Breast epithelium (tissue), 4 donors: ENCODE measurements at places on chromosomes 13 and 19. TPM values are rescaled to one million over a fixed set of nuclear protein-coding genes. Genes with fewer than 3 reads are reported as not detected.

DNA sequence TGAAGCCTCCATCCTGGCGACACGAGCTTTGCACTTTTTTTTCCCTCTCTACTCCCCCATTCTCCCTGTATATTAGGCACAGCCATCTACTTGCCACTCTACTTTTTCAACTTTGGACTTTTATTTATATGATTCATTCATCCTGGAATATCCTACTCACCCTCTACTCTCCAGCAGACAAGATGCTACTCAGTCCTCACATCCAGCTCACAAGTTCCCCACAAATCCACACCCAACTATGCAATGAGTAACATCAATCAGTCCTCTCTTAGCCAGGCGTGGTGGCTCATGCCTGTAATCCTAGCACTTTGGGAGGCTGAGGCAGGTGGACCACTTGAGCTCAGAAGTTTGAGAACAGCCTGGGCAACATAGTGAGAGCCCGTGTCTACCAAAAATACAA is 23.9 kb upstream of the URAD start:
- no peaks in the 10 kb centered on the region for H3K36me3 ChIP-seq
- no peak for DNase-seq
- no peak overlapping the region for H3K27ac ChIP-seq
- H3K4me3 ChIP-seq = no peak overlapping the region
- peaks cover 5% of the 10 kb centered on the region for H3K27me3 ChIP-seq
- H3K4me1 ChIP-seq = no peaks in the 10 kb centered on the region

DNA sequence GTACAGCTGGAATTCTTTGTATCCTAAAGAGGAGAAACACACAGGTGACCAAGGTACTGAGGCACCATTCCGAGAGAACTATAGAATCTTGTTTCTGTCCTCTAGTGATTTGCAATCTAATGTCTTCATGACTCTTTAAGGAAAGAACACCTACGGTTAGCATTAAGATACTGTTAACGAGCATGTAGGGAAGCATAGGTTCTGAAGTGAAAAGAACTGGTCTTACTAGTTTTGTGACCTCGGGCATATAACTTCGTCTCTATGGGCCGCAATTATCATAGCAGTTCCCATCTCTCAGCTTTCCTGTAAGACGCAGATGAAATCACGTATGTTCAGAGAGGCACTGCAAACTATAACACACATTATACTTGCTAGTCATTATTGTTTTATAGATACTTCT is 193.0 kb upstream of the NBEA start:
- no peak for DNase-seq
- H3K4me3 ChIP-seq = no peak overlapping the region
- no peaks in the 10 kb centered on the region for H3K27me3 ChIP-seq
- H3K36me3 ChIP-seq = no peaks in the 10 kb centered on the region
- no peaks in the 10 kb centered on the region for H3K4me1 ChIP-seq
- H3K27ac ChIP-seq = peak overlapping the region; percentile 38

DNA sequence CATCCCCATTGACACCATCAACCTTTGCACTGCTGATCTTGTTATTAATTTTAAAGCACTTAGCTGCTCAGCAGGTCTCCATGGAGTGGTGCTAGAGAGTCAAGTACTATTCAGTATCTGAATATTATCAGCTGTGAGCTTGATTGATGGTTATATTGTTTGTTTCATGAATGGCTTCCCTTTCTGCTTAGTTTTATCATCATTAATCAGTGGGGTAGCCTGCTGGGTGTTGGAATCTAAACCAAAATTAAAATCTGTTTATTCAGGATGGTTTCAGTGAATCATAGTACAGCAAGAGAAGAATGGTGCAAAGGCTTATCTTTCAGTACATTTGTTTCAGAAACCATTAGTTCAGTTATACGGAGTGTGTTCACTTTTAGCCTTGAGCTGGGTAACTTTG is 42.5 kb upstream of the SCEL start:
- H3K4me1 ChIP-seq = no peaks in the 10 kb centered on the region
- H3K27ac ChIP-seq = no peak overlapping the region
- no peaks in the 10 kb centered on the region for H3K27me3 ChIP-seq
- no peaks in the 10 kb centered on the region for H3K36me3 ChIP-seq
- H3K4me3 ChIP-seq = no peak overlapping the region
- DNase-seq = no peak

DNA sequence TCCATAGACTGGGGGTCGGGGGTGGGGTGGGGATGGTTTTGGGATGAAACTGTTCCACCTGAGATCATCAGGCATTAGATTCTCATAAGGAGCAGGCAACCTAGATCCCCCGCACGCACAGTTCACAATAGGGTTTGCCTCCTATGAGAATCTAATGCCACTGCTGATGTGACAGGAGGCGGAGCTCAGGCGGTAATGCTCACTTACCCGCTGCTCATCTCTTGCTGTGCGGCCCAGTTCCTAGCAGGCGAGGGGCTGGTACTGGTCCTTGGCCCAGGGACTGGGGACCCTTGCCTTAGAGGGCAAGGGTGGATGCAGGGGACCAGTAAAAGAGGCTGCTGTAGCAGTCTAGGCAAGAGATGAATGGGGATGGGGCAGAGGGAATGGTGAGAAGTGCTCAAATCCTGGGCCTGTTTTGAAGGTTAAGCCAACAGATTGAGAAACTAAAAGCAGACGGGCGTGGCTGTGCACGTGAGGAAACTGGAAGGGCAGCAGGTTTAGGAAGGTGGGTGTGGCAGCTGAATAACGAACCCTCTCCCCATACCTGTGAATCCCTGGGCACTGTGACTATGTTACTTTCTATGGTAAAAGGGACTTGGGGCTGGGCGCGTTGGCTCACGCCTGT is 1.5 kb upstream of the ERICH4 start:
- no peaks in the 10 kb centered on the region for H3K36me3 ChIP-seq
- no peaks in the 10 kb centered on the region for H3K4me1 ChIP-seq
- H3K4me3 ChIP-seq = no peak overlapping the region
- DNase-seq = peak; percentile 28
- H3K27me3 ChIP-seq = peaks cover 10% of the 10 kb centered on the region

- H3K27me3 ChIP-seq = no peaks in the 10 kb centered on the region
- no peak for DNase-seq
- H3K4me1 ChIP-seq = no peaks in the 10 kb centered on the region
- H3K27ac ChIP-seq = no peak overlapping the region
Observed at GRCh38 chr19:45280471-45280961, 29.4 kb downstream of the MARK4 start.

DNA sequence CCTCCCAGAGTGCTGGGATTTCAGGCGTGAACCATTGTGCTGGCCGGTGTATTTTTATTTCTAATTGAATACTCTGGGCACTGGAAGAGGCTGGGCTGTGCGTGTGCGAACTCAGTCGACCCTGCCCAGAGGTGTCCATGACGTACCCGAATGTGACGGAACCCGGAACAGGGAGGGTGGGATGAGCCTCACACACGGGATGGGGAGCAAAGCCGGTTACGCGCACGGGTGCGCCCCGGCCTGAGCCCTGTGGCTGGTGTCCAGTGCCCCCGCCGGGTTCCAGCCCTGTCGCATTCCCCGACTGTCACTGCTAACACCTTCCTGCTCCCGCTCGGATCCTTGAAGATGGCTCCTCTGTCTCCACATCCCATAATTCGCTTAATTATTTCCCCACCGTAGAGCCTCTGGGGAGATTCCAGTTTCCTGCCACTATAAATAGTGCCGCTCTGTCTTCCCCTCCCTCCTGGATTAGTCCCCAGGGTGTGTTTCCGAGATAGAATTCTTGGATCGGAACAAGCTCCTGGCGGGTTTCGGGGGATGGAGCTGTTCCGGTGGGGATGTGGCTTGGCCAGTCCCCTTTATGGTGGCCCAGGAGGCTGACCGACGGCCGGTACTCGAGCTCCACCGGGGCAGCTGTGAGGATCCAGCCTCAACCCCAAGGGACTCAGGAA is 22.0 kb downstream of the SBNO2 start:
- no peak overlapping the region for H3K4me3 ChIP-seq
- H3K4me1 ChIP-seq = peaks cover 30% of the 10 kb centered on the region

DNA sequence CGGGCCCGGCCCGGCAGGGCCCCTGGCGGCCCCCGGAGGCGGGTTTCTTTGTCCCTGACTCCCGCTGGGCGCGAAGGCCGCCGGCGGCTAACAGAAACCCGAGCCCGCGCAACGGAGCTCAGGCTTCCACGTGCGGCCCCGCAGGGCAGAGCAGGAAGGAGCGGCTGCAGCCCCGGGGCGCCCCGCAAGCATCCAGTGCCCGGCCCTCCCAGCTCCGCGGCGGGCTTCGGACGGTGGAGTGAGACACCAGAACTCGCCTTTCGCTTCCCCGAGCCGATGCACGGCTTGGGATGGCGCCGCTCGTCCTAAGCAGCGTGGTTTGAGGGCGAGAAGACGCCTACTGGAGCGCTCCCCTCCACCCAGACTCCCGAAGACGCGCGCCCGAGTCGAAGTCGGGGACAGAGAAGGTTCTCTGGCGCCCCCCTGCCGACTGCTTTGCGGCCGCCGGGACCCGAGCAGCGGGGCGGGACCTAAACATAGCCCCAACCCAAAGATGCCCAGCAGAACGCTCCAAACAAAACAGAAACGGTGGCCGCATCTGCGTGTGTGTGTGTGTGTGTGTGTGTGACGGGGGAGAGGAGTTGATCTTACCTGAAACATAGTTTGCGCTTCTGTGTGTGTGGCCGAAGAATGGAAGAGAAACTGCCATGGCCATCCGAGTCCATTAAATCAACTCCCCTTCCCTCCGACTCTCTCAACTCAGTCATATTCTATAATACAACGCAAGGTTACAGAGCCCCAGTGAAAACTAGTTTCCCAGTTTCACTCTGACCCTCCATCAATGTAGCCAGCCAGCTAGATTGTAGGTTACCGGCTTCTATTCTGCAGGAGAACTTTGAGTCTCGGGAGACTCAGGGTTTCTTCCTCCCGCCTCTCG is 629 bp upstream of the FGF9 start:
- no peaks in the 10 kb centered on the region for H3K36me3 ChIP-seq
- H3K27me3 ChIP-seq = peaks cover under 1% of the 10 kb centered on the region
- no peak for DNase-seq
- peak overlapping the region; percentile 65 for H3K4me3 ChIP-seq

- no peaks in the 10 kb centered on the region for H3K36me3 ChIP-seq
- DNase-seq = no peak
- no peak overlapping the region for H3K27ac ChIP-seq
- peaks cover 3% of the 10 kb centered on the region for H3K27me3 ChIP-seq
- H3K4me1 ChIP-seq = no peaks in the 10 kb centered on the region
Observed at GRCh38 chr19:39890755-39891551, 43.5 kb downstream of the FCGBP start.

DNA sequence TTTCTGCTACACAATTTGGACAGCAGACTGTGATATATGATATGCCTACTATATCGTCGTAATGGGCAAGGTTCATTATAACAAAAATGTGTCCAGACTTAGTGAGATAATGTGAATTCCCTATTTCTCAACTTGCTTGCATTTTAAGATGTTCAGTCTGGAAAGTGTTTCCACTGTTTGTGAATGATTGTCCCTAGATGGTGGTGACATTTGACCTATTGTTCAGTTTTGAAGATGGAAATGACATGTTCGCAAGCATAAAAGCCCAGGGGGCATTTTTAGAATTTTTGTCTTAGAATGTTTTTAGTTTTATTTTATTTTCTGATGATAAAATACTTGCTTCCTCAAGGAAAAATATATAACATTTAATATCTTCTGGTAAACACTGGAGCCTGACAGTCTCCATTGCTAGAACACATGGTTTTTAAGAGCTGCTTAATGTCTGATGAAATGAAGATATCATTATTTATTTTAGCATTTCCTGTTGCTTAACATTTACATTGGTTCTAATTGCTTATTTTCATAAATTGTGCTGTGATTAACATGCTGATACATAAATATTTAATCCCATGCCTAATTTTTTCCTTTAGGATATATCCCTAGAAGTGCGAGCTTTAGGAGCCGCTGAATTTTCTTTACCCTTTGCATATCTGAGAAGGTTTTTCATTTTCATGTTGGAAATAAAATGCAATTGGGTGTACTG is 27.1 kb downstream of the MBNL2 start:
- H3K36me3 ChIP-seq = no peaks in the 10 kb centered on the region
- H3K4me1 ChIP-seq = peaks cover 19% of the 10 kb centered on the region
- H3K4me3 ChIP-seq = no peak overlapping the region
- no peaks in the 10 kb centered on the region for H3K27me3 ChIP-seq

- H3K27ac ChIP-seq = no peak overlapping the region
- H3K4me1 ChIP-seq = no peaks in the 10 kb centered on the region
- H3K4me3 ChIP-seq = no peak overlapping the region
- H3K36me3 ChIP-seq = no peaks in the 10 kb centered on the region
- H3K27me3 ChIP-seq = no peaks in the 10 kb centered on the region
- DNase-seq = no peak
Observed at GRCh38 chr13:80630685-80631121, 289.8 kb upstream of the SPRY2 start.

- H3K36me3 ChIP-seq = no peaks in the 10 kb centered on the region
- H3K27ac ChIP-seq = no peak overlapping the region
- H3K27me3 ChIP-seq = no peaks in the 10 kb centered on the region
Observed at GRCh38 chr13:25018729-25019115, 77.2 kb upstream of the PABPC3 start.

DNA sequence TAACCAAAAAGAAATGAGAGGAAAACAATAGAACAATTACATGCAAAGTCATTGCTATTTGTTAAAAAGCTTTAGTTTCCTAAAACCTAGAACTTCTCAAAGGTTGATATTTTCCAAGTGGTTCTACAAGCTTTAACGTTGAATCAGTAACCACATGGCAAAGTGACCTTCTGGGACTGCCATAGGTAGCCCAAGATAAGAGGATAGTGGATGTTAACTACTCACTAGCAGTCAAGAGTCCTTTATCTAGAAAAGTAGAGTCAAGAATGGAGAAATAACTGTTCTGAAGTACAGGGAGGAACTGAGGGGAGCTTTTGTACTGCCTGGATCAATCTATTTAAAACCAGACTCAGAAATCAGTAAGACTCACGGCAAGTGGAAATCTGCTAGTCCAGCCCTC is 9.9 kb upstream of the SLC46A3 start:
- H3K4me1 ChIP-seq = no peaks in the 10 kb centered on the region
- H3K36me3 ChIP-seq = no peaks in the 10 kb centered on the region
- DNase-seq = no peak
- no peaks in the 10 kb centered on the region for H3K27me3 ChIP-seq

DNA sequence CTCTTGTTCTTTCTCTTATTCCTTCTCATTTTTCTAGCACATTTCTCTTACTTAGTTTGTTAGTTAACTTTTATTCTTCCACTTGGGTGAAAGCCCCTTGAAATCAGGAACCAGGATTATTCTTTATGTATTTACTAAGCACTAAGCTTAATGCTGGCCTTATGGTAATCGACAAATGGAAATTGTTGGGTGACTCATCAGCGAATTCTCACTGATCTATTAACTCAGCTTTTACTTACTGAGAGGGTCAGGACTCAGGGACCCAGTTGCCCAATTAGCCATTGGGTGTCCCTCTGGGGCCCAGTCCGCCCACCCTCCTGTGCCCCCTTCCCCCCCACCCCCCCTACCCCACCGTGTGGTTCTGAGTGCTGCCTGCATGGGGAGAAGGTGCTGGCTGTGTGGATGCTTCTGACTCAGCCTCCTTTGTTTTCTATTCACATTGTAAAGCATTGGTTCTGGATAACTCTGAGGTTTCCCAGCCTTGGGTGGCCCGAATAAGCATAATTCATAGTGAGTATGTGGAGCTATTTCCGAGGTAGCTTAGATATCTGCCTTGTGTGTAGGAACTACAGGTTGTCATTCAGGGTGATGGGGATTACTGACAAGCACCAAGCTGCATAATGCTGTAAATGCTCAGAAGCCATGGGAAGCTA is 240.9 kb downstream of the FGF9 start:
- no peak overlapping the region for H3K4me3 ChIP-seq
- DNase-seq = no peak
- H3K27ac ChIP-seq = no peak overlapping the region
- no peaks in the 10 kb centered on the region for H3K4me1 ChIP-seq
- H3K27me3 ChIP-seq = peaks cover 3% of the 10 kb centered on the region

ZNF562 gene
- total RNA-seq = 52.2 TPM

KCNRG gene
- 1.6 TPM for total RNA-seq

KLK13 gene
- total RNA-seq = not detected

ZNF560 gene
- not detected for total RNA-seq

SLC27A1 gene
- total RNA-seq = 35.4 TPM

CPB2 gene
- not detected for total RNA-seq

CYSLTR2 gene
- 0.32 TPM for total RNA-seq

CD79A gene
- total RNA-seq = 0.80 TPM

UHRF1 gene
- 0.66 TPM for total RNA-seq

SLC6A16 gene
- 2.7 TPM for total RNA-seq
